Small intestine (tissue), 16 donors: ENCODE measurements at places on chromosomes 4 and X. TPM values are rescaled to one million over a fixed set of nuclear protein-coding genes. Genes with fewer than 3 reads are reported as not detected.

GRCh38 chr4:79087071-79087470 is 147.8 kb upstream of the PAQR3 start:
- no peak overlapping the region for H3K27ac ChIP-seq
- no peaks in the 10 kb centered on the region for H3K36me3 ChIP-seq
- no peaks in the 10 kb centered on the region for H3K27me3 ChIP-seq
- no peaks in the 10 kb centered on the region for H3K4me1 ChIP-seq

Gene RPS6KA6
- polyA plus RNA-seq = 8.8 TPM

Gene RNF175
- polyA plus RNA-seq = 0.72 TPM

Gene TMEM144
- 120 TPM for polyA plus RNA-seq

GRCh38 chr4:189850239-189850856 is 90.3 kb upstream of the FRG1 start:
- no peak for DNase-seq
- no peaks in the 10 kb centered on the region for H3K4me1 ChIP-seq

GRCh38 chr4:112352736-112353135 is 55.6 kb downstream of the ALPK1 start:
- DNase-seq = no peak
- H3K27me3 ChIP-seq = no peaks in the 10 kb centered on the region
- H3K27ac ChIP-seq = no peak overlapping the region
- H3K4me3 ChIP-seq = no peak overlapping the region

Gene SSX2
- not detected for polyA plus RNA-seq

- no peak overlapping the region for H3K4me3 ChIP-seq
- no peak overlapping the region for H3K27ac ChIP-seq
- H3K36me3 ChIP-seq = no peaks in the 10 kb centered on the region
- no peaks in the 10 kb centered on the region for H3K4me1 ChIP-seq
These were observed 89.0 kb downstream of the SPRY1 start for GRCh38 chr4:123485601-123486000.

GRCh38 chr4:153728660-153729059 is 31.2 kb downstream of the RNF175 start:
- H3K27ac ChIP-seq = no peak overlapping the region
- no peak for DNase-seq
- no peaks in the 10 kb centered on the region for H3K27me3 ChIP-seq
- H3K36me3 ChIP-seq = no peaks in the 10 kb centered on the region
- no peak overlapping the region for H3K4me3 ChIP-seq
- H3K4me1 ChIP-seq = no peaks in the 10 kb centered on the region

Gene NEUROG2
- not detected for polyA plus RNA-seq

GRCh38 chr4:74583089-74583700 is 138.3 kb downstream of the AREG start:
- no peaks in the 10 kb centered on the region for H3K27me3 ChIP-seq
- peaks cover 2% of the 10 kb centered on the region for H3K4me1 ChIP-seq
- DNase-seq = no peak

- H3K27me3 ChIP-seq = no peaks in the 10 kb centered on the region
- no peak overlapping the region for H3K27ac ChIP-seq
- H3K36me3 ChIP-seq = no peaks in the 10 kb centered on the region
These were observed 394.7 kb downstream of the IL1RAPL1 start for GRCh38 chrX:28981952-28982351.

DNA sequence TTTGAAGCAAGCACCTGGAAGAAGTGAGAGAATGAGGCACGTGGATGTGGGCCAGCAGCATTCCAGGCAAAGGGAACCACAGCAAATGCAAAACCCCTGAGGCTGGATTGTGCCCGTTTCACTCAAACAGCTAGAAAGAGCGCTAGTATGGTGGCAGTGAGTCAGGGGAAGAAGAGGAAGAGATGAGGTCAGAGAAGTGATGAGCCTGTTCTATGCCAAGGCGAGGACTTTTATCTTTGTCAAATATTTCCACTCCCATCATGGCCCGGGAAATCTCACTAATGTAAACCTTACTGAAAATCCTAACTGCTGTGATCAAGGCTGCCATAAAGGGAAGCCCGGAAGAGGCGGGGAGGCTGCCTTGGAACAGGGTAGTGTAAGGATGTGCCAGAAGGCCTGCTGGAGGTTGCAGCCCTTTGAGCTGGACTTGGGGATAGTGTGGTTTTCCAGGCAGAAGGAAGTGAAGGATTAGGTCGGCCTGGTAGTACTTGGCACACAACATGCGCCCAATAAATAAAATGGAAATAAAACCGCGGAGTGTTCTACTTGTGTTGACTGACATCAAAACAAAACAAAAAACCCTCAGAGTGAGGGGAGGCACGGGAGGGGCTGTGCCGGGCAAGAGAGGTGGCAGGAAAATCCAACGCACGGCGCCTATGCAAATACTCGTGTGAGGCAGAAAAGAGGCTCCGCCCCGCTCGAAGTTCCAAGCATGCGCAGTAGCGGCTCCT is 1.2 kb upstream of the CDK16 start:
- peaks cover 21% of the 10 kb centered on the region for H3K4me1 ChIP-seq
- H3K4me3 ChIP-seq = peak overlapping the region; percentile 4
- H3K36me3 ChIP-seq = peaks cover 2% of the 10 kb centered on the region
- peak overlapping the region; percentile 88 for H3K27ac ChIP-seq

Gene PPP4R3C
- polyA plus RNA-seq = not detected

GRCh38 chrX:25079020-25079419 is 63.3 kb upstream of the ARX start:
- H3K4me1 ChIP-seq = no peaks in the 10 kb centered on the region
- H3K4me3 ChIP-seq = no peak overlapping the region
- H3K27ac ChIP-seq = no peak overlapping the region
- DNase-seq = no peak
- H3K36me3 ChIP-seq = no peaks in the 10 kb centered on the region

Gene RASGEF1B
- 18.6 TPM for polyA plus RNA-seq

DNA sequence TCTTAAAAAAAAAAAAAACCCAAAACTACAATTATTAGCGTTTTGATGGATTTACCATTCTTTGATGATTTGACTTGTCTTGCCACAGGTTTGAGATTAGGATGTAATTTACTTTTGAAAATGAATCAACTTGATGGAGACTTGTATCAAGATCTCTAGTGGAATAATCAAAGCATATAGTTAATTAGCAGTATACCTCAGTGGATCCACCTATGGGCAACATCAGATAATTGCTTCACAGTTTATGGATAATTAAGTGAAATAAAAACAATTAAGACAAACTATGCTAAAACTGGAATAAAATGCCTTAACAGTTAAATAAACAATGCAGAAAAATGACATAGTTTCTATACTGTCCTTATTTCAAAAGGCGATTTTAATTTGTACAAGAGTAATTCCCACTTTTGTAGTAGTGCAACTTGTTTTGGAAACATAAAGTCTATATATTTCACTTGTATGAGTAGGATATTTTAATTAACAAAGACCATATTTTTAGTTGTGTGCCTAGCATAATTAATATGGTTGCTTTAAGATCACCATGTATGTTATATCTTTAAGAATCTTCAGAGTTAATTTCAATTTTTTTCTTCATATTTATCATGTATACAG is 4.2 kb downstream of the CPEB2 start:
- no peak overlapping the region for H3K27ac ChIP-seq
- peak; percentile 27 for DNase-seq
- H3K4me3 ChIP-seq = no peak overlapping the region

Gene ELMOD2
- 9.1 TPM for polyA plus RNA-seq

DNA sequence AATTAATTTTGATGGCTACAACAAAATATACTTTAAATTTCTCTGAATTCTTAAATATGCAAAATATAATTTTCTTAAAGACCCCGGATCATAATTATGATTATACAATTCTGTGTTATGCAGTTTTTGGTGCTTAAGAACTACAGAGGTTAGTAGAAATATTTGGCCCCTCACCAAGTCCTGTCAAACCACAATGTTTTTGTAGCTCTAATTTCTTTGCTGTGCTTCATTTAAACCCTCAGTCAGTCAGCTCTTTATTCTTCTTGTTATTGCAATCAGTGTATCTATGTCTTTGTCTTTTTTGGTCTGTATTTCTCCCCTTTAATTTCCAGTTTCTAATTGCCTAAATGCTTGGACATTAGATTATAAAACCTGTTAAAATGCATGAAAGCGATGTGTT is 186.1 kb downstream of the CAMK2D start:
- no peak overlapping the region for H3K4me3 ChIP-seq
- no peaks in the 10 kb centered on the region for H3K4me1 ChIP-seq
- H3K27me3 ChIP-seq = no peaks in the 10 kb centered on the region
- H3K36me3 ChIP-seq = no peaks in the 10 kb centered on the region
- DNase-seq = no peak

GRCh38 chr4:6280365-6280996 is 10.8 kb downstream of the WFS1 start:
- H3K27me3 ChIP-seq = no peaks in the 10 kb centered on the region
- H3K4me1 ChIP-seq = peaks cover 46% of the 10 kb centered on the region
- H3K4me3 ChIP-seq = no peak overlapping the region
- DNase-seq = peak; percentile 81
- H3K27ac ChIP-seq = no peak overlapping the region

Gene SPANXC
- polyA plus RNA-seq = not detected

Gene IBSP
- not detected for polyA plus RNA-seq

GRCh38 chr4:163590103-163590502 is 95.6 kb downstream of the TMA16 start:
- H3K27me3 ChIP-seq = no peaks in the 10 kb centered on the region
- no peaks in the 10 kb centered on the region for H3K36me3 ChIP-seq
- DNase-seq = no peak
- H3K4me1 ChIP-seq = no peaks in the 10 kb centered on the region

Gene GUCY1A1
- polyA plus RNA-seq = 6.8 TPM

Gene SSX7
- not detected for polyA plus RNA-seq

DNA sequence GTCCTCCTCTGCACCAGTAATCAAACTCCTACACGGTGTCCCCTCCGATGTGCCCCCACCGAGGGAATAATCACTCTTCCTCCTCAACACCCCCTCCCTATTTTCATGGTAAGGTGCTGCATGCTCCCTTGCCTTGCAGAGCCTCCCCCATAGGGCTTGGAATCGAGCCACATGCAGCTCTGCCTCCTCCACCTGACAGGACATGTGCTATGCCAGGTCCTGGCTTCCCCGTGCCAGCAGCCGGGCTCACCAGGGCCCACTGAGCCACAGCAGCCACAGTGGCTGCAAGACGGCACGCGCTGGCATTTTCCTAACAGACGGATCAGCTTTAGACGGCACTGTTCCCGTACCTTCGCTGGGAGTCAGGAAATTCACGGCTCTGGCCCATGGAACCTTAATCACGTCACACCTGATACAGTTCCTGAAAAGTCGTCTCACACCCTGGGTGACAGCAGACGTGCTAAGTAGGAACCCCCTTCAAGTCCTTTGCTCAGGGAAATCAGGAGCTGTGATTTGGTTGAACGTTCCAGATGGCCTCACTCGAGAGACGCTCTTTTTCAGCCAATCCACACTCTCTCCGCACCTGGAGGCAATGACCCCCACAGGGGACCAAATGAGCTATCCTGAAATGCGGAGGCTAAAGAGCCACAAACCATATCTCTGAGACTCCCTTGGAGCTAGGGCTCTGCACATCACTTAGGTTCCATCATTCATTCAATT is 63.2 kb downstream of the JAKMIP1 start:
- H3K36me3 ChIP-seq = no peaks in the 10 kb centered on the region
- H3K27ac ChIP-seq = no peak overlapping the region
- no peaks in the 10 kb centered on the region for H3K27me3 ChIP-seq
- no peaks in the 10 kb centered on the region for H3K4me1 ChIP-seq

Gene HHIP
- polyA plus RNA-seq = 14.7 TPM

- peaks cover 28% of the 10 kb centered on the region for H3K36me3 ChIP-seq
- no peak for DNase-seq
- H3K4me1 ChIP-seq = no peaks in the 10 kb centered on the region
- no peaks in the 10 kb centered on the region for H3K27me3 ChIP-seq
- no peak overlapping the region for H3K27ac ChIP-seq
These were observed 40.9 kb downstream of the SEL1L3 start for GRCh38 chr4:25821899-25822298.

- H3K36me3 ChIP-seq = no peaks in the 10 kb centered on the region
- H3K27me3 ChIP-seq = no peaks in the 10 kb centered on the region
- no peak overlapping the region for H3K4me3 ChIP-seq
- no peaks in the 10 kb centered on the region for H3K4me1 ChIP-seq
These were observed 130.6 kb downstream of the SLC7A11 start for GRCh38 chr4:138111462-138112000.

Gene UGT2B11
- not detected for polyA plus RNA-seq

Gene FHIP1A
- polyA plus RNA-seq = 0.67 TPM

DNA sequence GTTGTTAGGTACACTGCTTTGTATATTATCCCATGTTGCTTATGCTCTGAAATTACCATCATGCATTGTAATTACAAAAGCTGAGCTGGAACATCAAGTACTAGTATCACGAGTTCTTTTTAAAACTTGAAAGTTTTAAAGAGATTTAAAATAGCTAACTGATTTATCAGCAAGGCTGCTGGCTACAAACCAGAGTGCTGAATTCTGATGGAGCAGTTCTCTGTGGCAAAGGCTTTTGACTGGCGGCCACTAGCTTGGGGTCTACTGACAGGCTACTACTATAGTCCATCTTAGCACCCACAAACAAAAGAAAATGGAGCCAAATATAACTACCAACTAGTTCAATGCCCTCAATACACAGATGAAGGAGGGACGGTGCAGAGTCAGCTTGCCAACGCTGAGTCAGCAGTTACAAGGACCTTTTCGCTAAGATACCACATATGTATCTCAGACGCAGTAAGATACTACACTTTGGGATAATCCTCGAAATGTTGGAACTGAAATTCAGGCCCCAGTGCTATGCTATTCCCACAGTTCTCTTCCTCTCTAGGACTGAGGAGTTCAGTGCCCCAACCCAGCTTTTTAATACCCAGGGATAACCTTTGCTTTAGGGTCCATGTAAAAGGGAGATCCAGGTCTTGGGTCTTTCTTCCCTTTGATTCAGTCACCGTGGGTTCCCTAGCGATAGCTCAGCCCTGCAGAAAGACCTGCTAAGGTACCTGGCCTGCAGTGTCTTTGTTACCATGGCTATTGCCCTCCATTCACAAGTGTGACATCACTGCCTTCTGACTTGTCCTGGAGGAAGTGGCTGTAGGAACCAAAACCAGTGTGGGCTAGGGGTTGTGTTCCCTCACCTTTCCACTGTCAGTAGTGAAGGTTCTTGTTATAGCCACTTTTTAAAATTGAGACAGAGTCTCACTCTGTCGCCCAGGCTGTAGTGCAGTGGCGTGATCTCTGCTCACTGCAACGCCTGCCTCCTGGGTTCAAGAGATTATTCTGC is 22.8 kb downstream of the MFAP3L start:
- no peak for DNase-seq
- H3K4me3 ChIP-seq = no peak overlapping the region
- H3K27me3 ChIP-seq = no peaks in the 10 kb centered on the region
- H3K4me1 ChIP-seq = no peaks in the 10 kb centered on the region
- H3K36me3 ChIP-seq = no peaks in the 10 kb centered on the region
- no peak overlapping the region for H3K27ac ChIP-seq

Gene DCAF4L1
- polyA plus RNA-seq = 0.22 TPM

- no peak overlapping the region for H3K27ac ChIP-seq
- H3K4me1 ChIP-seq = no peaks in the 10 kb centered on the region
- no peaks in the 10 kb centered on the region for H3K27me3 ChIP-seq
- no peak overlapping the region for H3K4me3 ChIP-seq
These were observed 68.0 kb downstream of the SNX12 start for GRCh38 chrX:71000139-71000538.
